CD4-positive, alpha-beta T cell treated with Interleukin-17A for 4 hours (primary cell): ENCODE measurements at places on chromosomes 4 and X.

DNA sequence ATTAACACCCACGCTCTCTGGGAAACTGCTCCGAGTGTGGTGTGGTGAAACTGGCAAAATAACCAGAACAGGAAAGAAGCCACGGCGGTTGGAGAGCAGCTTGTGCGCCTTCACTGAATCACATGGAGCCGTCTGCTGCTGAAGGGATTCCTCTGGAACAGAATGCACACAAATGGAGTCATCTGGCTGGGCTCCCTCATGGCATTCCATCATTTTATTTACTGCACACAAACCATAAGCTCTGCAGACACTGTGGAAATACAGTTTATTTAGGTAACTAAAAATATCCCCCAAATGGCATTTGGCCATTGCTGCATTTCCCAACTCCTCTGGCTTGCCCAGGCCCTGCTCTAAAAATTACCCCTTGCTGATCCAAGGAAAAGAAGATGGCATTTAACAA lies 187.0 kb upstream of the S100G start:
- no peak for DNase-seq

DNA sequence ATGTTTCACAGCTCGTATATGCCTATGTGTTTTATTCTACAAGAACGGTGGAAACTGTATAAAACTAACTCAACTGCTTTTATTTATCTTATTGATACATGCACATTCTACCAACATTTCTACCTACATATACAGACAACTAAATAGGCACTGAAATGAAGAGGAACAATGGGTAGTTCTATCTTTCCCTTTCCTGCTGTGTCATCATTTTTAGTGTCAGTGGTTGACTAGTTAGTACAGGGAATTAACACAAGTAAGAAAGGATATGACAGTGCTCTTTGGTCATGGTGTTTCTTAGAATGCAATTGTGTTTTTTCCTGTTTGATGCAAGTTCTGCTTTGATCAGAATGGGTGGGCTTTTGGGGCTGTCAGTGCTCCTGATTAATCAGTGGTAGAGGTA lies 293.8 kb upstream of the CTSO start:
- DNase-seq, result no peak

- DNase-seq, result no peak
Observed at GRCh38 chrX:117291760-117292159, 824.9 kb downstream of the KLHL13 start.

DNA sequence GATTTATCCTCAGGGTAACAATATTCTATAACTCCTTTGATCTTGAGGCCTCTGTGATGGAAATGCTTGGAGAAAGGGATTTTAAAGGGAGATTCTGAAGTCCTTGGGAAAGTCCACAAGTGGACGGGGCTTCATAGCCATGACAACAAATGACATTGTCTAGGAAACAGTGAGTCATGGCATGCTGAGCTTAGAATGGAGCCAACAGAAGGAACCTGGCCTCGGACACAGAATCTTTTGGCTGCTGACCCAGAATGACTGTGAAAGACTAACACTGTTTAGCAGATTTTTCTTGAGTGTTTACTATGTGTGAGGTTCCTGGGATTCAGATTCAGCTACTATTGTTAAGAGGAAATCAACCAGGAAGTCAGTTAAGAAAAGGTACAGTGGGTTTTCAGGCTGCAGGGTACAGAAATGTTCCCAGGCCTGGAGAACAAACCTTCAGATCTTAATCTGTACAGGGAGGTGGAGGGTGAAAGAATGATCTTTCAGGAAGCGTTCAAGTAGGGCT lies 18.1 kb upstream of the CXCL2 start:
- no peak for DNase-seq

GRCh38 chr4:185665655-185666054 lies 130.3 kb upstream of the PDLIM3 start:
- no peak for DNase-seq
